ENCODE measurements at places on chromosomes 1 and 21. TPM values are rescaled to one million over a fixed set of nuclear protein-coding genes. Genes with fewer than 3 reads are reported as not detected.

DNA sequence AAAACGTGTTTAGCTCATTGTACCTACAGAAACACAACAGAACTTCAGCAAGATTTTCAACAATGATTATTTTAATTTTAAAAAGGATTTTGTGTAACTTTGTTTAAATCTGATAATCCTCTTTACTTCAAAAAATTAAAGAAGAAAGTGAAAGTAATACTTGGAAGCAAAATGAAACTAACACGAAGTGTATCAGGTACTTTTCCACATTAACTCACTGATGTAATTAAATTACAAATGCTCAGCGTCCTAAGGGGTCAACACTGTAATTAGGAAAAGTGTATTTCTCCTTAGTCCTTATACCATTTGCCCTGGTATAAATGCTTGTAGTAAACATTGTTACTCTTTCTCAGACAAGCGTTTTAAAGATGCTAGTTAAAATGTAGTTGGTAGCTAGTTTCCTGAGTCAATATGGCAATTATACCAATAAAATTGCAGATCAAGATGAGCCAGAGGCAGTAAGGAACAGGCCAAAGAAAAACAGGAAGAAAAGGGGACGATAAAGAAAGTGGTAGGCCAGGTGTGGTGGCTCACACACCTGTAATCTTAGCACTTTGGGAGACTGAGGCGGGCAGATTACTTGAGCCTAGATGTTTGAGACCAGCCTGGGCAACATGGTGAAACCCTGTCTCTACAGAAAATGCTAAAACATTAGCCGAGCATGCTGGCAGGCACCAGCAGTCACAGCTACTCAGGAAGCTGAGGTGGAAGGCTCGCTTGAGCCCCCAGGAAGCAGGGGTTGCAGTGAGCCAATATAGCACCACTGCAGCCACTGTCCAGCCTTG is 553.0 kb downstream of the SMYD3 start:
- DNase-seq, result no peak

DNA sequence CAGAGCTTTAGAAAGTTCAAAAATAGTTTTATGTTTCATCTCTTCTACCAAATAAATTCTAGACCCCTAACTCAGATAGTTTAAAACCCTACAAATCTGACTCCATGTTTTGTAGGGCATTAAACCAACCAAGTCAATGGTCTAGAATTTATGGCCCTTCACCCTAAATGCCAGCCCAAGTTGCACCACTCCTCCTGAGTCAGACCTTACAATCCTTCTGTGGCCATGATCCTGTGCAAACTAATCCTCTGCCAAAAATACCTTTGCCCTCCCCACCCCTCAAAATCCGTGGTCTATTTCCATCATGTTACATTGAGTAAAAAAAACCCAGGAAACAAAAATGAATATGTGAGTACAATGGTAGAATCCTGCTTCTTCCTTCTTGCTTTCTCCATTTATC is 179.3 kb downstream of the NR5A2 start:
- DNase-seq, result no peak

Gene CD1B
- polyA plus RNA-seq, result not detected

Gene SPRR5
- not detected for polyA plus RNA-seq
